ENCODE measurements at places on chromosomes 4 and X.

GRCh38 chrX:9767375-9767774, 1.7 kb upstream of the GPR143 start:
- no peak for DNase-seq

- no peak for DNase-seq
Observed at GRCh38 chr4:150944660-150945059, 70.4 kb downstream of the LRBA start.

- no peak for DNase-seq
Observed at GRCh38 chr4:153270361-153270760, 66.1 kb downstream of the TRIM2 start.

DNA sequence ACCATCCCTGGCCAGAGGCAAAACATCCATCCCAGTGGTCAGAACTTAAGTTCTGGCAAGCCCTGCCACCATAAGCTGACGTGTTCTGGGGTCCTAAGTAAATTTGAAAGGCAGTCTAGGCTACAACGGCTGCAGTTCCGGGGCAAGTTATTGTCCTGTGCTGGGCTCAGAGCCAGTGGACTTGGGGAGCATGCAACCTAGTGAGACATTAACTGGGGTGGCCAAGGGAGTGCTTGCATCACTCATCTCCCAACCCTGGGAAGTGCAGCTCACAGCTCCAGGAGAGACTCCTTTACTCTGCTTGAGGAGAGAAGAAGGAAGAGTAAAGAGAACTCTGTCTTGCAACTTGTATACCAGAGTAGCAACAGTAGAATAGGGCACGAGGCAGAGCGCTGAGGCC, 425.4 kb upstream of the PITX2 start:
- no peak for DNase-seq

GRCh38 chrX:119783026-119783425, 8.4 kb downstream of the RPL39 start:
- DNase-seq = no peak

DNA sequence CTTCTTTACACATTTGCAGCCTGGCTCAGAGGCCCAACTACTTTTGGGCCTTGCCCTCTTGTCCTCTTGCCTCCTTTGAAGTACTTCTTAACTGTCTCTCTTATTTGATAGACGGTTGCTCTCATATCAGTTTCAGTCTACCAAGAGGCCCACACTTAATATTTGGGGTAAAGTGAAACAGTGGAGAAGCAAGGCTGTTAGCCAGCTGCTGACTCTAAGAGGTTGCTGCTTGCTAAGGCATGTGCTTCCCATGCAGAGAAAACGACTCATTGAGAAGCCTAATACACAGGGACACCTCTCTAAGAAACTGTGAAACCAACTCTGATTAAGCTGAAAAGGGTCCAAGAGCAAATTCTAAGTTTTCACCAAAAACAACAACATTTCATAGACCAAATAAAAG, 94.6 kb downstream of the PPP3CA start:
- DNase-seq = no peak

DNA sequence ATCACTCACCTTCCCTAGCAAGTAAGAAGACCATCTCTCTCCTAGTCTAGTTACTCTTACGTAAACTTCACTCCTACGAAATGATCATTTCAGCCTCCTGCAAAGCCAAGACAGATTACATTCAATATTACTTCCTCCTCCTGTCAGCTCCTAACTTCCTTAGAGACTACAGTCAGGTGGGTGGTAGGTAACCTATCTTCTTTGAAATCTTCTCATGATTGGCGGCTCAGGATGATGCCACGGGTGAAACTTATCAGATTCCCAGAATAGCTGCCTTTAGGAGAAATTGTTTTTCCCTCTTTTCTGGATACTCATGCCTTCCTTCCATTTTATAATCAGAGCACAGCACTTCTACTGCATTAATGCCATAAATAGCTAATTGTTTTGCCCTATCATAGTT, 744.8 kb upstream of the HS3ST1 start:
- no peak for DNase-seq

GRCh38 chr4:134722306-134722705, 520.7 kb upstream of the PABPC4L start:
- no peak for DNase-seq

DNA sequence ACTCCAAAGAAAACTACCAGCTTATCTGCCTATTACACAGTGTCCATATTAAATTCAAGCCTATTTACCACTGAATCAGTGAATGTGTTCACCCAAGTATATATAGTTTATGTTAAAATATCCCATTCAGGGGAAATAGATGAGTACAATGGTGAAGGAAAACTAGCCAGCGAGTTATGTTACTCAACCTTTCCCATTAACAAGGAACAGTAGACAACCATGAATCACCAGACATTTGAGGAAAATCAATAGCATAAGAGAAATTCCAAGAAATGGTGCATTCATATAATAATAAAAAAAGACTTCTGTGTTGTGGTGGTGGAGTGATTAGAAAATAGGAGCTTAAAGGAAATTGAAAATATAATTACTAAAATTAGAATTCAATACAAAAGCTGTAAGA, 21.3 kb downstream of the IQCM start:
- no peak for DNase-seq

GRCh38 chr4:118816538-118817177, 19.3 kb downstream of the SEC24D start:
- DNase-seq = no peak

DNA sequence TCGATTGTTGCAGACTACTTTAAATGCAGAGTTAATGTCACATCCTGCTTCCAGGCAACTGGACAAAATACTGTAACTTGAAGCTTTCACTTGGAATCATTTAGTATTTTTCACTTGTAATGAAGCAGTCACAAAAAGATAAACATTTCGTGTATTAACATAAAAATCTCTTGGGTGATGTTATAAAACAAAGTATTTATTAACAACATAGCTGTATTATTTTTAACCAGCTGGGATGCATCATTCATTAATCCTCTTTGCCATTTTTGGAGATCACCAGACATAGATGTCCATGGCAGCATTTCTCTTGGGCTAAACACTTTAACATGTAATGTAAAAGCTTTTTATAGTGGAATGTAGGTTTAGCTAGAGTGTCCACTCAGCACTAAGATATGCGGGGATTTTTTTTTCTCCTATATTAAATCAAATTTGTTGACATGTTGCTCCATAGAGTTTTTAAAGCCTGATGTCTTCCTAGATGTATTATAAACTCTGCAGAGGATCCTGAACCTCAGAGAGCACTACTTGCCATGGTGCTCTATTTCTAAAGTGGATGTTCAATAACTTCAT, 193.7 kb upstream of the SPANXN4 start:
- DNase-seq = no peak

GRCh38 chrX:130793975-130794374, 109.0 kb downstream of the ENOX2 start:
- DNase-seq = no peak

- peak; percentile 37 for DNase-seq
Observed at GRCh38 chr4:3291969-3292570, 751 bp upstream of the RGS12 start.

DNA sequence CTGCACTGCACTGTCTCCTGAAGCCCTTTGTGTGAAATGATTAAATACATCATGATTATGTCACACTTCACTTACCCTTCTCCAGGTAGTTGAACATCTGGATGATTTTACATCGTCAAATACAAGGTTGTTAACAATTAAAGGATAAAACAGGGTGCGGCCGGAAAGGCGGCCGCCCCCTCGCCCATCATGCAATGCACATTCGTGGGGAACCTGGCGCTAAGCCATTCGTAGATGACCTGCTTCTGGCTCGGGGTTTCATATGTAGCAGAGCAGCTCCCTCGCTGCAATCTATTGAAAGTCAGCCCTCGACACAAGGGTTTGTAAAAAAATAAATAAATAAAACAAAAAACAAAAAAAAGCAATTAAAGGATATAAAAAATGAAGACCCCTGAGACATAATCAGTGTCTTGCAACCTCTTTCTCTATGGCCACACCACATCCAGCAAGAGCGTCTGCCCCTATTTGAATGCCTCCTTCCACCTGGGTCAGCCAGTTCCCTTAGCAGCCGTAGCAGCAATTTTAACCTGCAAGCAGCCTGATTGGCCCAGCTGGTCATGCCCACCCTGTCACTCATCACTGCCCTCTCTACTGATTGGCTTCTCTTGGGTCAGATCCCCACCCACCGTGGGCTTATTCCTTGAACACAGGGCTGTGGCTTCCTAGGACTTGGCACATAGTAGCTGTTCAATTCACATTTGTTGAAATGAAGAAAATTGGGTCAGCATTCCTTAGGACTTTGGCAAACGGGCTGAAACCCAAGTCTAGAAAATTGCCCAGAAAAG, 147.8 kb upstream of the PSAPL1 start:
- DNase-seq = no peak

DNA sequence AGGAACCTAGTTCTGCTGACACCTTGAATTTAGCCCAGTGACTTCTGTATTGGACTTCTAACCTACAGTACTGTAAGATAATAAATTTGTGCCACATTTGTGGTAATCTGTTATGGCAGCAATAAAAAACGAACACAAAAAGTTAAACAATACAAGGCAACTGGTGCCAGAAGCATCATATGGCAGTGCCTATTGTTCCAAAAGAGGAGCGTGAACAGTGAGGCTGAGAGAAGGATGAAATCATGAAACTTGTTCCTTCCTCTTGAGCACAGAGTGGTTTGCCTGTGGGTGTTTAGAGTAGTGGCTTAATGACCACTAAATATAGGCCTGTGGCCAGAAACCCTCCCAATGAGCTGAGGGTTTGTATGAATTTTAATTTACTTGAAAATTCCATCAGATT, 69.7 kb upstream of the PGRMC2 start:
- DNase-seq = no peak

DNA sequence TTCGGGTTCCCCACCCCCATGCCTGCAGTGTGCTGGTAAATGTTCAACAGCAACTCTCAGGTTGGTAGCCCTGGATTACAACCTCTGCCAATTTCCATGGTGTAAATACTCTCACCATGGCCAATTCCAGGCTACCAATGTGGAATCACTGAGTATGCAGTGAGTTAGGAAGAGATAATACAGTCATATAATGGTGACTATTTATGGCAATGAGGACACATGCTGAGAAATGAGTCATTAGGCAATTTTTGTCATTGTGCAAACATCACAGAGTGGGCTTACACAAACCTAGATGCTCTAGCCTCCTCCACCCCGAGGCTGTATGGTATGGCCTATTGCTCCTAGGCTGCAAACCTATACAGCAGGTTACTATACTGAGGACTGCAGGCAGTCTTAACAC, 4.6 kb upstream of the CLDN24 start:
- DNase-seq = no peak

- DNase-seq = no peak
Observed at GRCh38 chr4:183140911-183141320, 41.9 kb downstream of the WWC2 start.

- no peak for DNase-seq
Observed at GRCh38 chrX:124634363-124634762, 288.0 kb downstream of the SH2D1A start.

DNA sequence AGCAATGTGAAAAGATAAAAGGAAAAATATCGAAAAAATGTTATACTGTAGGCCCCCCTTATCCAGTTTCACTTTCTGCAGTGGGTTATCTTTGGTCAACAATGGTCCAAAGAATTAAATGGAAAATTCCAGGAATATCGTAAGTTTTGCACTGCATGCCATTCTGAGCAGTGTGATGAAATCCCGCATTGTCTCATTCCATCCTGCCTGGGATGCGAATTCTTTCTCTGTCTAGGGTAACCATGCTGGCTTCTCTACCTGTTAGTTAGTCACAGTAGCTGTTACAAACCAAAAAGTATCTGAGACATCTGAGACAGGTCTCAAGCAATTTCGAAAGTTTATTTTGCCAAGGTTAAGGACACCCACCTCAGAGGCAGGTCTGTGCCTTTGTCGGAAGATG, 170.3 kb downstream of the COX18 start:
- no peak for DNase-seq

- no peak for DNase-seq
Observed at GRCh38 chr4:184744236-184744635, 10.3 kb upstream of the CENPU start.

- no peak for DNase-seq
Observed at GRCh38 chr4:173014113-173014558, 154.5 kb upstream of the GALNT7 start.

GRCh38 chrX:50067435-50068284, 133.1 kb downstream of the AKAP4 start:
- no peak for DNase-seq

- no peak for DNase-seq
Observed at GRCh38 chrX:98432413-98432812, 1548.7 kb downstream of the RPA4 start.

Data from activated T-cell treated with anti-CD3 and anti-CD28 coated beads, Interleukin-2, amount 50 U/mL, for 1 hour (primary cell).